ENCODE measurements at places on chromosomes 1 and 21. TPM values are rescaled to one million over a fixed set of nuclear protein-coding genes. Genes with fewer than 3 reads are reported as not detected.

The KCNK1 gene
- 1.4 TPM for total RNA-seq

The ANKRD65 gene
- total RNA-seq = not detected

The S100A7A gene
- not detected for total RNA-seq

The LYPD8 gene
- not detected for total RNA-seq

The FAM177B gene
- total RNA-seq = not detected

The GNAT2 gene
- total RNA-seq = 1.5 TPM

The FCGR1A gene
- total RNA-seq = not detected

The TMEM79 gene
- total RNA-seq = 10.8 TPM

The VWA5B1 gene
- total RNA-seq = not detected

- DNase-seq = no peak
Observed at GRCh38 chr1:88022516-88022915, 661.6 kb upstream of the PKN2 start.

- no peak for DNase-seq
Observed at GRCh38 chr1:173268786-173269277, 61.7 kb upstream of the TNFSF4 start.

DNA sequence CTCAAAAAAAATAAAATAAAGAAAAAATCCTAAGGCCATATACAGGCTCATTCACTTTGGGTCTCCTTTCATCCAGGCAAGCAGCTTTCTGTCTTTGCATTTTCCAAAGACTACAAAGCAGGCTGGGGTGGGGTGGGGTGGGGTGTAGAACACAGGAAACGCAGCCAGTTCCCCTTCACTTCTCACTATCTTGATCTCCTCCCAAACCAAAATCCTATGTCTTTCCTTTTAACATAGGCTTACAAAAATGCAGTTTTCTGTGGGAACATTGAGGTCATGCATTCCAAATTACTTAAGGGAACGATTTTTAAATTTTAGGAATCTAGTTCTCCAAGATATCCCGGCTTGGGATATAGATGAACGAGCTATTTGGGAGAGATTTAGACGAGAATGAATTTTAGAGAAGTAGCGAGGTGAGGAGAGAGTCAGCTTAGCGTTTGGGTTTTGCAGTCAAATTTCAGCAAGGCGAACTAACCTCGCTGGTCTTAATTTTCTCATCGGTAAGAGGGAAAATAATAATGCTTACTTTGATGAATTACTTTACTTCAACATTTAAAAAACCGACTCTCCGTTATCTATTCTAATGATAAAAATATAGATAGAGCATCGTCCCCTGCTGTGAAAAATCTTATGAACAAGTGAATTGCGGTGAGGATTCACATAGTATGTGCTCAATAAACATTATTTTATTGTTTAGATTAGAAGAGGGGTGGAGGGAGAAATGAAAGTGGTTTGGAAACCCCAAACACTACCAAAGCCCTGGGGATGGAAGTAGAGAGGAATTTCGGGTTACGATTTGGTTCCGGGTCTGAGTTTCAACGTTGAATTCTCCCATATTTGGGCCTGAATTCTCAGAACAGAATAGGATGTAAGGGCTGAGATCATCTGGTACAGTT lies 735 bp upstream of the STX12 start:
- DNase-seq = no peak

DNA sequence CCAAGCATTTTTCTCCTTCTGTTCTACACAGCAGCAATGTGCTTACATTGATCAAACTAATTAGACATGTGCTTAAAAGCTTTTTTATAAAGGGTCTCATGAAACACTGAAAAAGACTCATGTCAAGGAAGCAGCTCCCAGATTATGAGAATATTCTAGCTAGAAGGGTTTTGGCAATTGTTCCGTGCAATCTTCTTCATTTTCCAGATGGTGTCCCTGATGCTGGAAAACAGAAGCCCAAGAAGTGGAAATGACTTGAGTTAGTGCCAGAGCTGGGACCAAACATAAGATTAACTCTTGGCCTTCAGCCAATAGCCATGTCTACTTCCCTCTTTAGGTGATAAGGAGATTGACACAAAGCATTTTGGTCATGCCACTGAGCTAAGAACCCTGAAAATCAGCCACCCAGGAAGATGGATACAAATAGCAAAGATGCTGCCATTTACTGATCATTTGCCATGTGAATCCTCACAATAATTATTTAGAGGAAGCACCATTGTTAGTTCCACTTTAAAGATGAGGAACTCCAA lies 110.8 kb downstream of the MATN1 start:
- no peak for DNase-seq

- DNase-seq = no peak
Observed at GRCh38 chr1:21586846-21587601, 77.8 kb downstream of the ALPL start.

DNA sequence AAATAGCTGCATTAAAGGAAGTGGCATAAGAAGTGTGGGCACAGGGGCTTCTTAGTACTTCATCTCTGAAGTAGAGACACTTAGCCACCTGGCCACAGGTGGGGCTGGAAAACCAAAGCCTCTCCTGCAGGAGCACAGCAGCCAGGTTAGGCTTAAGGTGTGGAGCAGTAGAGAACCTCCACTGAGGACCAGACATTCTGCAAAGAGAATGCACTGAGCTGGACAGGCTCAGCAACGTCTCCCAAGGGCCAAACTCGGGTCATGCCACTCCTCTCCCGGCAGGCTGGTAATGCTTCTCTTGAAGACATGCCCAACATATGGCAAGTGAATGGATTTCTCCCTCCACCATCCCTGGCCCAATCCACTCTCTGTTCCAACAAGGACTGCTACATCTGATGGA lies 33.0 kb upstream of the LRRC38 start:
- no peak for DNase-seq

GRCh38 chr1:164240081-164240480 lies 318.9 kb upstream of the PBX1 start:
- DNase-seq = no peak

- DNase-seq = no peak
Observed at GRCh38 chr1:44723496-44724295, 7.3 kb downstream of the RNU5D-1 start.

DNA sequence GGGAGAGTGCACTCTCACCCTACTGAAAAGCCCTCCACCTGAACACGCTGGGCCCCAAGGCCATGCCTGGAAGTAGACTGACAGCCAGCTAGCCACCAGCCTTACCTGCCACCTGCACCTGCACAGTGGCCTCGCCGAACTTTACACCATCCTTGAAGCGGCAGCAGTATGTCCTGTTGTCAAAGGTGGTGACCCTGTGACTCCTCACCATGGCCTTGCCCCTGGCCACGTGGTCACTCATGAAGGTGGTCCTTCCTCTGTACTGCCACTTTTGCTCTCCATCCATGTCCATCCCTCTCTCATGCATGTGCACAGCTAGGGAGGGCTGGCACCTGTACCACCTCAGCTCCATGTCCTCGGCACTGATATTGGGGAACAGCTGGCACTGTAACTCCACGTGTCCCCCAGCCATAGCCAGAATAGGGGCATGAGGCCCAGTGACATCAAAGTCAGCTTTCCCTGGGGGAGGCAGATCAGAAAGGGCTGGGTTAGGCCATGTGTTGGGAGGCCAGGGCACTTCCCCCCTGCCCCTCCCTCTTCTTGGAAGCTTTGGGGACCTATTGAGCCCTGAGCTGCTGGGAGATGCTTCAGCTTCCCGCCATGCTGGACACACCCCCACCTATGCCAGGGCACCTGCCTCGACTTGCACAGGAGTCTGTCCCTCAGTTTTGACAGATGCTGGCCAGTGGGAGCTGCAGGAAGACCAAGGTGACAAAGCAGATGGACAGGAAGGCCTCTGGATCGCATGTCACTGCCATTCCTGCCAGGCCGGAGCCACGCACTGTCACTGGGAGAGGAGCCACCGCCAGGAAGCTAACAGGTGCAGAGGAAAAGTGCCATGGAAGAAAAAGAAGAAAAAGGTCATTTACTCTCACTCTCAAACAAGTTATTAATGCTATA lies 24.6 kb downstream of the RNF187 start:
- DNase-seq = no peak

DNA sequence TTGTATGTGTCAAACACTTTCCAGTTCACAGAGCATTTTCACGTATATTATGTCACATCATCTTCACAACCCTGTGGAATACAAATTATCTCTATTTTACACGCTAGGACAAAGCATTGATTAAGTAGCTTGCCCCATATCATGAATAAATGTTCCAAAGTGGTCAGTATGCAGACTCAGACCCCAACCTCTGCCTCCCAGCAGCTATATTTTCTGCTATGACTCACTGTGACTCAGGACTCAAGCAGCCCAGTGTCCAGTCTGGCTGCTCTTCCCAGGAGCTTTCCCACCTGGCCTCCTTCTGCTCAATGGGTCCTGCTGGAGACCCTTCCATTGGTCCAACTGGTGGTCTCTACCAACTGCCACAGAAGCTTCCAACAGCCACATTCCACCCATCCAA lies 56.0 kb upstream of the RAP1A start:
- DNase-seq = no peak

DNA sequence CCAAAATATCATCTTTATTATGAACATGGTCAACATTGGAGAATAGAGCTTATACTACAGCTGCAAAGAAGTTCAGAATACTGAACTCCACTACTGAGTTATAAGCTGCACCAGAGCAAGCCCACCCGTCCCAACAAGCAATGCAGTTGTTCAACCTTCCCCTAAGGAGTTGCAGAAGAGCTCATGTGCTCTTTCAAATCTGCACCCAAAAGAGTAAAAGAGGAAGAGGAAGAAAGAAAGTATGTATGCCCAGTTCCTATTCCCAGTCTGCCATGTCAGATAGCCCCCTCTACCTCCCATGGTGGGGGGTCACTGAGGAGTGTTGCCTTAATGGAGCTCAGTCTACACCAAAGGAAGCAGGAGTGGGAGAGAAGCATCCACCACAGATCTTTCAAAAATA lies 6.9 kb downstream of the C1orf162 start:
- DNase-seq = no peak

GRCh38 chr1:200207711-200208126 lies 180.2 kb downstream of the NR5A2 start:
- no peak for DNase-seq

GRCh38 chr1:40818264-40818961 lies 34.8 kb downstream of the KCNQ4 start:
- peak; percentile 87 for DNase-seq

DNA sequence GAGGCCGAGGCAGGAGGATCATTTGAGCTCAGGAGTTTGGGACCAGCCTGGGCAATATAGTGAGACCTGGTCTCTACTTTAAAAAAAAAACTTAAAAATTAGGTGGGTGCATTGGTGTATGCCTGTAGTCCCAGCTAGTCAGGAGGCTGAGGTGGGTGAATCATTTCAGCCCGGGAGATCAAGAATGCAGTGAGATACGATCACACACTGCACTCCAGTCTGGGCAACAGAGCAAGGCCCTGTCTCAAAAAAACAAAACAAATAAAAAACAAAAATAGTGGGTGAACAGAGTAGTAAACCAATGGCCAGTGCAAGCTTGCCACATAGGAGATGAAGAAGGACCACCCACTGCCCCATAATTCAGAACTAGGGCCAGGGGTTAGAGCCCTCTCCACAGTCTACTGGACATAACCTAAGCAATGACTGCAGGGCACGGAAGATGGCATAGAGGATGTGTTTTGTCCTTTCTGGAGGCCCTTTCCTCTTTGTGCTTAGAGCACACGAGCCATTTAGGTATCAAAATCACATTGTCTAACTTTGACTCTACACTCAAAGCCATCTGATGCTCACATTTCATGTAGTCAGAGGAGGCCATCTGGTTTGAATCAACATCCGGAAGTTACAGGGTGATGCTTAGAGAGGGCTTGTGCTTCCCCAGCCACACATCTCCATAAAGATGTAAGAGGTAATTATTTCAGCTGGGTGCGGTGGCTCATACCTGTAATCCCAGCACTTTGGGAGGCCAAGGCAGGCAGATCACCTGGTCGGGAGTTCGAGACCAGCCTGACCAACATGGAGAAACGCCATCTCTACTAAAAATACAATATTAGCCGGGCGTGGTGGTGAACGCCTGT lies 12.6 kb downstream of the CD2 start:
- peak; percentile 69 for DNase-seq

DNA sequence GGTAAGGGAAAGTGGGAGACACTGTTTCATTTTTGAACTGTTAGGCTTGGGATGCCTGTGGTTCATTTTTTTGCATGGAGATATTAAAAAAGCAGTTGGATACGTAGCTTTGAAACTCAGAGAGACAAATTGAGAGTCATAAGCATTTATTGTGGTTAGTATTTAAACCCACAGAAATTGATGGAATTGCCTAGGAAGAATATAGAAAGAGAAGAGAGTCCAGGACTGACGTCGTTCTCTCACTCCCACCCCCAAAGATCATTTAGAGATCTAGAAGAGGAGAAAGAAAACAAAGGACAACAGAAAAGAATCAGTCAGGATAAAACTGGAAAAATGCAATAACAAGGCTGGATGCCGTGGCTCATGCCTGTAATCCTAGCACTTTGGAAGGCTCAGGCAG lies 73.2 kb upstream of the BMP8A start:
- DNase-seq = no peak

DNA sequence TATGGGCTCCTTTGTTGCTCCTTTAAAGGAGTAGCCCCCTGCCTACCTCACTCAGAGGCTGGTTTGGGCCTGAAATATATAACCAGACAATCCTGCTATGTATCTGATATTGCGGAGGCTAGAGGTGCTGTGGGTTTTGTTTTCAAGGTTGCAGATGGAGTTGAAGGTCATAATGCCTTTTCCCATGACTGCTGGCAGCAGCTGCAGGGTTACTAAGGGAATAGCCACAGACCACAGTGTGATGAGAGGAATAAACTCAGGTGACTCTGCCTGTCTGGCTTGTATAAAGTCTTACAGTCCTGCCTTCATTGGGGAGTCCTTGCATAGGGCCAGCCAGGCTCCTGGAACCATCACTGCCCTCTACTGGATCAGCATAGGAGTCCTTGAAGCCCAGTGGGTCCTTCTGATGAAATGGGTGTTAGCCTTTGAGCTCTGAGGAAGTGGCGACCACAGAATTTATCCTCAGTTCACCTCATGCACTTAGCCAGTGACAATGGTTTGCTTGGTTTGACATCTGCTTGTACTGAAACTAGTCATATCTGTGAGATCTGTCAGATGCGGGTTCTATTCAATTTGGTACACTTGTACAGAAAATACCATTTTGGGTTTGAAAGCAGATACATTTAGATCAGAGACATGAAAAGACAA lies 174.4 kb upstream of the HMCN1 start:
- DNase-seq = peak; percentile 64

DNA sequence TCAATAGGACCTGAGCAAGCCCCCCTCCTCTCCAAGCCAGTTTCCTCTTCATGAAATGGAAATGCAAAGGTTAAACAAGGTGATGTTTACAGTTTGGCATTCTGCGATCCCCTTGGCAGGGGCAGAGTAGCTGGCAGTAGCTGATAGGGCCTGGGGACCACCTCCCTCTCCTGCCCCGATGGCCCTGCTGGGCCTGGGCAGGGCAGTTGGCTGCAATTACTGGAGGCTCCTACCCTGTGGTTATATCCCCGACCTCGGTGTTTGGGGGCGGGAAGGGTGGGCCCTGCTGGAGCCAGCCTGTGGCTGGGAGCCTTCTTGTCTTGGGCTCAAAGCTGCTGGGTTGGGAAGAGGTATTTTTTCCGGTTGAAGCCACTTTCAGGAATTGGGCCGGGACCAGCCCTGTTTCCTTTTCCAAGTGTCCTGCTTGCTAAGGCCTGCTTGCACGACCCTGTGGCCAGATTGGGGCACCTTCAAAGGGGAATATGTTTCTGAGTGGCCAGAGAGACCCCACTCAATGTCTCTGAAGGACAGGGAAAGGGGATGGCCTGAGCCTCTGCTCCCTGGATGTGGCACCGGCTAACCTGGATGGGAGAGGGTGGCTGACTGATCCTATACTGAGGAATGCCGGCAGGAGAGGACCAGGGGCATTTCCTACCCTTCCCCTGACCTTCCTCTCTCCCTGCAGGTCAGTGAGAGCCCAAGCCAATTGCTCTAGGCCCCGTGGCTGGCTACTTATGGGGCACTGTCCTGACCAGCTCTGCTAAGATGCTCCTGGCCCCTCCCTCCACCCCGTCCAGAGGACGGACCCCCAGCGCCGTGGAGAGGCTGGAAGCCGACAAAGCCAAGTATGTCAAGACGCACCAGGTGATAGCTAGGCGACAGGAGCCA lies 1.9 kb downstream of the FAM110D start:
- no peak for DNase-seq

Data from CD8-positive, alpha-beta memory T cell (primary cell).